ENCODE measurements at places on chromosomes 16 and 17.

DNA sequence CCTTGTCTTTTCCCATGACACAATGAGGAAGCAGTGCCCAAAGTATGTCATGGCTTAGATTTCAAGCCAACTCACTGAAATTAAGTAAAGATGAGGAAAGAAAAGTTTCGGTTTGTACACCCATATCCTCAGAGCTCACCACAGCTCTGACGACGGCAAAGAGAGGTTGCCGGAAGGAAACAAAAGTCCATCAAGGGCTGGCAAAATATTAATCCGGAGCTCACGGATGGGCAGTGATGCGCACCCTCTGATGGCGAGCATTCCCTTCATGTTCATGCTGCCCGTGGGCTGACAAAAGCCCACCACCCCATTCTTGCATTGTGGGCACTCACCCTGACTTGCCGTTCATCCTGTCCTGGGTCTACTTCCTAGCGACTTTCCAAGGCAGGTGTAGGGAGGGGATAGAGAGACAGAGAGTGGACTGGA, 103.1 kb downstream of the SOX9 start:
- no peak for DNase-seq

DNA sequence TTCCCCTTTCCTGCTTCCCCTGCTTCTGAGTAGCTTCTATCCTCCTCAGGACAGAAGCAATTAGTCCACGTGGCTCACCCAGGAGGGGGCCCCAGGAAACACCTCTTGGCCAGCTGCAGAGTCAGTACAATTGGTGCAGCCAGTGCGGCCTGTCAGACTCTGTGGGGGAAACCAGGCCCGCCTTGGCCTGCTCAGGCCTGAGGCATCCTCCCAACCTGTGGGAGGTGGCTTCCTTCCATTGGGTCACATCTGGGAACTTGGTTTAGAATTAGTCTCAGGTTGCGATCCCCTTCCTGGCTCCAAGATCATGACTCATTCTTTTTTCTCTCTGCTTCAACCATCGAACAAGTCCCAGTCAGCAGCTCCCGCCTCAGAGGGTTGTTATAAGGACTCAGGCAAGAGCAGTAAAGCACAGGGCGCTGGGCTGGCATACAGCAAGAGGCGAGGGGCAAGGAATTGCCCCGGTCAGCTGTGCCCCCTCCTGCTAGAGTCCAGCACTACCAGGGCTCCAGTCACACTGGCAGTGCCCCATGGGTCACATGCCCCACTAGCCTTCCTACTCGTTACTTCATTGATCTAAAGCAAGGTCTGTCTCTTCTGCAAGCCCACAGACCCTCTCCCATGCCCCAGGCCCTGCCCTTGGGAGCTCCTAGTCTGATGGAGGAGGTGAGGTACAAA, 8.1 kb upstream of the EPX start:
- DNase-seq, result no peak

- DNase-seq, result peak; percentile 89
Observed at GRCh38 chr16:75074920-75075687, 41.5 kb downstream of the LDHD start.

DNA sequence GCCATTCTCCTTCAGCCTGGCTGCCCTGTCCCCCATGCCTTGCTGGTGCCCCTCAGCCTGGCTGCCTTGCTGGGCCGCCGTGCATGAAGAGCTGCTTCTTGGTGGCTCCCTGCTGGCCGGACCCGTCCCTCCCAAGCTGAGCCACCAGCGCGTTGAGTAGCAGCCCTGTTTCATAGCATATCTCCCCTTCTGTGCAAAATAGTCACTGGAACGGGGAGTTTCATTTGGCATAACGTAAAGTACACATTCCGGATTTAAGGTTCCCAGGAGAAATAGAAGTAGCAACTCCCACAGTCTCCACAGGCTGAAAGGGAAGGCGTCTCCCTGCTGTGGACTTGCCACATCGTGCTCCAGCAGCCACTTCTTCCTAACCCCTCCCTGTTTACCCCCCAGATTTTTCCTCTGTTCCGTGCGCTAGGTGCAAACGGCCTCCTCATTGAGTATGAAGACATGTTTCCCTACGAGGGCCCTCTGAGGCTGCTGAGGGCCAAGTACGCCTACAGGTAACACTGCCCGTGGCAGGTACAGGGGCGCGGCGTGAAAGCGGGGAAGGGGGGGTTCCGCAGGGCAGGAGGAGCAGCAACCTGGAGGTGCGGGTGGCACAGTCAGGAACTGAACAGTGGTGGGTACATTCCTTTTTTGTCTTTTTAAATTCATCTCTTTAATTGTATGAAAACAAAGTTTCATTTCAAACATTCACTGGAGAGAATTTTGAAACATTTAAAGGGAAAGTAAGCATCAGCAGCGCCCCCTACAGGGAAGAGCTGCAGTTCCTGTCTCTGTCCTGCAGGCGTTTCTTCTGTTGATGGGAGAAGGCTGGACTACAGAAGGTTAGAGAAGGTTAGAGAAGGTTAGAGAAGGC, 5.8 kb upstream of the OGFOD3 start:
- peak; percentile 43 for DNase-seq

DNA sequence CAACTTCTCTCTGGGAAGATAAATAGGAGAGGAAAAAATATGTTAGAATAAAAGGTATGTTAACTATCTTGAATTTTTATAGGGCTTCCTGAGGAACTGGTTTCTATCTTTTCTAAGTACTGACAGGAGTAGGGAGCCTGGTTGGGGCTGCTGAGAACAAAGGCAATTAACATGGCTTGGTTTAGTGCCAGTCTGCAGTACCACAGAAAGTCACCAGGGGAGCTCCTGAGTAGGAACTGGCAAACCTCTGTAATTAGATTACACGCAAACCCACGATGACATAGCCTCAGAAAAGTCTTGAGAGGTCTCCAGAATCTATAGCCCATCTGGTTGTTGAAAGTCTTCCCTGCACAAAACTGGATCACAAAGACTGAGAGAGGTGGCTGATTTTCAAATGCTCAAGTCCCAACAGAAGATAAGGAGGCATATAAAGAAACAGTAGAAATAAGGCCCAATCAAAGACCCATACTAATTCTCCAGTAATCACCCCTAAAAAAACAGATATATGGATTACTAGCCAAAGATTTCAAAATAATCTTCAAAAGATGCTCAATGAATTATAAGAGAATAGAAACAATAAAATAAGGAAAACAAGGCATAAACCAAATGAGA, 11.7 kb upstream of the CNTNAP4 start:
- no peak for DNase-seq

- peak; percentile 76 for DNase-seq
Observed at GRCh38 chr17:82871056-82871775, 31.4 kb upstream of the ZNF750 start.

DNA sequence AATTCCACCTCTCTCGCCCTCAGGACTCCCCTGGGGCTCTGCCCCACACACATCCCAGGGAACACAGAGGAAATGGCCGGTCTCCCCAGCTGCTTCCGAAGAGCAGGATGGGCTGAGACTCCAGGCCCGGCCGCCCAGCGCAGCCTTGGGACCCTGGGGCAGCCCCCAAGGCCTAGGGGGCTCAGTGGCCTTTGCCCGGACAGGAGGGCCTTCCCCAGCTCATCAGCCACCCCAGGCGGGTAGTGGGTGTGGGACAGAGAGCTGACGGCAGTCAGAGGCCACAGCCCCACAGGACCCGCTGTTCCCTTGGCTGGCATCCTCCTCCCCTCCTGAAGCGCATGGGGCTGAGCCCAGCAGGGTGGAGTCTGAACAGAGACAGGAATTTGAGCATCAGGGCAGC, 6.2 kb upstream of the CBFA2T3 start:
- no peak for DNase-seq

DNA sequence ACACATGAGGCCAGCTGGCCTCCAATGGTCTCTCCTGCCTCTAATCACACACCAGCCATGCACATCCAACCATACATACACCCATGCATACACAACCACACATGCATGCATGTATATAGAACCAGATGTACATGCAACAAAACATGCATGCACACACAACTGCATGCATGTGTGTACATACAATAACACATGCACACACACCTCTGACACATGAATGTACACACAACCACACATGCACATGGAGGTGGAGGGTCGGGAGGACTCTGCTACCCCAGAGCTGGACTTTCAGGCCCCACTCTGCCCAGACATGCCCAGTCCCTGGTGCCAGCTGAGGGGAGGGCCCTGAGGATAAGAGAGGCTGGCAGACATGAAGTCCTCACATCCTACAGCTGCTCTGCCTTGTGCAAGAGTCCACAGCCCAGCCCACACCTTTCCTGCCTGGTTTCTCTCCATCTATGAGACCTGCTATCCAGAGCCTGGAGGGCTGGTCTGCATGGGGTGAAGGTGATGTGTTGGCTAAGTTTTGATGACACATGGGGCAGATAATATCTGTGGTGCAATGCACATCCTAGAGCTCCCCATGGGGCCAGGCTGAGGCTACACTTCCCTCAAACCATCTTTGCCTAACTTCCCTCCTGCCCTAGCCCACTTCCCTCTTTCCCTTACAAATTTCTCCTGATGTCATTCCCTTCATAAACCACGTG, 50.9 kb upstream of the SDK2 start:
- DNase-seq, result no peak

GRCh38 chr17:57111386-57111785, 26.3 kb downstream of the AKAP1 start:
- no peak for DNase-seq

- peak; percentile 83 for DNase-seq
Observed at GRCh38 chr17:58317421-58318064, 11.1 kb downstream of the TSPOAP1 start.

DNA sequence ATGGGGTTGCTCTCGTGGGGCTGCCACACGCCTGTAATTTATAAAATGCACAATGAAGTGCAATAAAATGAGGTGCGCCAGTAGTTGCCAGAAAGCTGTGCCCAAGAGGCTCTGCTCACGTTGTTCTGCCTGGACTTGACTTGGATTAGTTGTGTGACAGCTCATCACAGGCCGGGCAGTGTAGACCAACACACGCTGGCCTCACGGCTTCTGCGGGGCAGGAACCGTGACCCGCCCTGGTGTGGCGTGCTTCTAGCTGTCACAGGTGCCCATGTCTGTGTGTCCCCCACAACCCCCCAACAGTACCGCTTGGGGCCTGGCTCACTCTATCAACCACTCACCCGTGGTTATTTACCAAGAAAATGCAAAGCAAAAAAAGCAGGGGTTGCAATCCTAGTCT, 112.2 kb upstream of the ZNF750 start:
- DNase-seq, result no peak

- DNase-seq, result no peak
Observed at GRCh38 chr17:1518410-1518809, 2.0 kb upstream of the INPP5K start.

DNA sequence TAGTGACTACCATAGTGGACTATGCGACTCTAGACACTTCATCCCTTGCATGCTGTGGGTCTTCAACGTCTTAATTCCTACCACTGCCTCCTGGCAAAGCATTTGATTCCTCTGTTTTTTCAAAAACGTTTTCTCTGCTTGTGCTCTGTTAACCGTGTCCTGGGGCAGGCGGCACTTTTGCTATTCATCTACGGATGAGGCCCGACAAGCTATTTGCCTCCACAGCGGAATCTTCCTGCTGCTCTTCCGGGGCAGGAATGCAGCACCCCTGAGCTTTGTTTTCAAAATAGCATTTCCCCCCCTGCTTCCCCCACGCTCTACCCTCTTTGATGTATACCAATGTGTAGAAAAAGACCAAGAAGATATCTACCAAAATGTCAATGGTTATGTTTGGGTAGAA, 39.8 kb upstream of the METTL16 start:
- DNase-seq, result no peak

GRCh38 chr17:80876950-80877728, 114.5 kb upstream of the CHMP6 start:
- peak; percentile 36 for DNase-seq

GRCh38 chr16:57479976-57480753, 6.1 kb downstream of the DOK4 start:
- no peak for DNase-seq

- peak; percentile 51 for DNase-seq
Observed at GRCh38 chr16:88561485-88562359, 8.5 kb upstream of the ZC3H18 start.

GRCh38 chr16:16778332-16778731, 399.4 kb downstream of the NPIPA7 start:
- no peak for DNase-seq

DNA sequence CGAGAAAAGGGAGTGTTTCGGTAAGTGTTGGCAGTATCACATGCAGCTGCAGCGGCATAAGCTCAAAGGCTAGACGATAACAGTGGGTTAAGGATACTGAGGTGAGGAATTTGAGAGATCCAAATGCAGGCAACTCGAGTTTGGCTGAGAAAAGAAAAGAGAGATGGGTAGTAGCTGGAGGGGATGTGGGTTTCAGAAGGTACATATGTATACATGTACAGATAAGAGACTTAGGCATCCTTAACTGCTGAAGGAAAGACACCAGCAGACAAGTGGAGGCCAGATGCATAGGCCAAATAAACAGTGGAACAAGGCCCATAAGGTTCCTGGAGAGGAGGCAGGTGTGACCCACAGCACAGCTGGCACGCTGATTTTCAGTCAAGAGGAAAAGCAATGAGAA, 86.6 kb upstream of the NETO2 start:
- no peak for DNase-seq

DNA sequence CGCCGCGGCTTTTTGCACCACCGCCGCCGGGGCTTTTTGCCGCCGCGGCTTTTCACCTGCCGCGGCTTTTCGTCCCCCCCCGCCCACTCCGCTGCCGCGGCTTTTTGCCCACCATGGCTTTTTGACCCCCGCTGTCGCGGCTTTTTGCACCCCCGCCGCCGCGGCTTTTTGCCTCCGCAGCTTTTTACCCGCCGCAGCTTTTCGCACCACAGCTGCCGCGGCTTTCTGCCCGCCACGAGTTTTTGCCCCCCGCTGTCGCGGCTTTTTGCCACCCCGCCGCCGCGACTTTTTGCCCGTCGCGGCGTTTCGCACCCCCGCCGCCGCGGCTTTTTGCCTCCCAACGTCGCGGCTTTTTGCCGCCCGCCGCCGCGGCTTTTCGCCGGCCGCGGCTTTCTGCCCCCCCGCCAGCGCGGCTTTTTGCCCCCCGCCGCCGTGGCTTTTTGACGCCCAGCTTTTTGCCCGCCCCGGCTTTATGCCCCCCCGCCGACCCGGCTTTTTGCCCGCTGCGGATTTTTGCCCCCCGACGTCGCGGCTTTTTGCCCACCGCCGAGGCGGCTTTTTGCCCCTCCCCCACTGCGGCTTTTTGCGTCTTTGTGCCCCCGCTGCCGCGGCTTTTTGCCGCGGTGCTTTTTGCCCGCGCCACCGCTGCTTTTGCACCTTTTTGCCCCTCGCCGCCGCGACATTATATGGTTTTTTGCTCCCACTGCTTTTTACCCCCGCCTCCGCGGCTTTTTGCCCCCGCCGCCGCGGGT, 1343.6 kb downstream of the TP53TG3F start:
- DNase-seq, result no peak

GRCh38 chr17:11997147-11997971, at the start of gene ZNF18:
Gene ZNF18, minus strand, starts transcription at chr17:11997475. Its CDS starts 4,646 bp downstream, at chr17:11992829.
- peak; percentile 95 for DNase-seq

DNA sequence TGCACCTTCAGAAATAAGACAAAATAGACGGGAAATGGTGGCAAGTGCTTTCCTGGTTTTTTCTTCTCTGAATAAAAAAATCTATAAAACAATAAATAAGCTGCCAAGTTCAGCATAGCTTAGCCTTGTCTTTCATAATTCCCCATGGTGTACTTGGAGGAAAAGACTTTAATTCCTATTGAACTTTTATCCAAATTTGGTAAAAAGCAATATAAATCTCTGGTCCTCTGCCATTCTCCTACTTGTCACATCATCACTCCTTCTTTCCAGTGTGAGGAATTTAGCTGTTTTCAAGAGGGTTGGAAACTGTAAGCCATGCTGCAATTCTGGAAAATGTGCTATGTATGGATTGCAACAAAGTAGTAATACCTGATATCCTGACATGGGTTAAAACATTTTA, 551.8 kb upstream of the KIF2B start:
- DNase-seq, result no peak
